Stimulated activated CD4-positive, alpha-beta T cell treated with anti-CD3 and anti-CD28 coated beads, Interleukin-1b, Interleukin-23, amount 100 ng/mL, for 4 hours (primary cell): ENCODE measurements at places on chromosomes 5 and 9.

GRCh38 chr9:7451062-7451461, 348.5 kb downstream of the DMAC1 start:
- no peak for DNase-seq

GRCh38 chr9:130290291-130291181, 25.0 kb downstream of the HMCN2 start:
- DNase-seq: no peak

GRCh38 chr5:57841676-57842363, 359.2 kb upstream of the ACTBL2 start:
- no peak for DNase-seq

DNA sequence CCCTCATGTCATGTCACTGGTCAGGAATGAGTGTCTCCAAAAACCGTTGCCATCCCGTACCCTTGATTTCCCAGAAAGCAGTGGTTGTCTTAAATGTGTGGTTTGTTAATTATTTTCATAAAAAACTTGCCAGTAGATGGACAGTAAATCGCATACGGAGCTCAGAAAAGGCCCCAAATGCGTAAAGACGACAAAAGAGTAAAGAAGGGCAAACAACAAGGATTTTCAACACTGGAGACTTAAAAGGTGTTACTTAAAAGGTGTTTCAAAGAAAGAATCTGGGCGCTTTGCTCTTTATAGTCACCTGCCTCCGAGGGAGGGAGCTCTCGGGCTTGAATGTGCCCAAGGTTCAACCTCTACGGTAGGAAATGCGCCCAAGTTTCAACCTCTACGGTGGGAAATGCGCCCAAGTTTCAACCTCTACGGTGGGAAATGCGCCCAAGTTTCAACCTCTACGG, 734 bp downstream of the KIF27 start:
- no peak for DNase-seq

DNA sequence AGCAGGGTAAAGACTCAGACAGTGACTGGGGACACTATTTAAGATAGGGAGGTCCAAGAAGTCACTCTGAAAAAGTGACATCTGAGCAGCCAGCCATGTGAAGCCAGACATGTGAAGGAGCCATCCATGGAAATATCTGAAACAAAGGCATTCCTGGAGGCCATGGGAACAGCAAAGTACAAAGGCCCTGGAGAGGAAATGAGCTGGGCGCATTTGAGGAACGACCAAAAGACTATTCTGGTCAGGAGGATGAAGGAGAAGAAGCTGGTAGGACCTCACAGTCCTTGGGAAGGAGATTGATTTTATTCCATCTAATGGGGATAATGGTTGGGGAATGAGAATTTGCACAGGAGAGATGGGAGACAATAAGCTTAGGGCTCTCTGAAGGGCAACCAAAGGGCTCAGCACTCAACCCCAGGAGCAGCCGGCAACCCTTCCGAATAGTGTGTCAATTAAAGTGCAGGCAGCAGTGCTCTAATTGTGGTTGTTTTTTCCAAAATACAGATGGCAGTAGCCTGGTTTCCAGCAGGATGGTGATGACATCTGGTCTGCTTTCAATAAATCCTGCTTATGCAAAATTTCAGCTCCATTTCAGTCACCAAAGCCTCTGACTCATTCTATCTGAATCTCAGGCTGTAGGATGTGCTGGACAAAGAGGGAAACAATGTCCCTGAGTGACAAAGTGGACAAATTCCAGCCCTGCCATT, 26.7 kb downstream of the FOXI1 start:
- DNase-seq: no peak

DNA sequence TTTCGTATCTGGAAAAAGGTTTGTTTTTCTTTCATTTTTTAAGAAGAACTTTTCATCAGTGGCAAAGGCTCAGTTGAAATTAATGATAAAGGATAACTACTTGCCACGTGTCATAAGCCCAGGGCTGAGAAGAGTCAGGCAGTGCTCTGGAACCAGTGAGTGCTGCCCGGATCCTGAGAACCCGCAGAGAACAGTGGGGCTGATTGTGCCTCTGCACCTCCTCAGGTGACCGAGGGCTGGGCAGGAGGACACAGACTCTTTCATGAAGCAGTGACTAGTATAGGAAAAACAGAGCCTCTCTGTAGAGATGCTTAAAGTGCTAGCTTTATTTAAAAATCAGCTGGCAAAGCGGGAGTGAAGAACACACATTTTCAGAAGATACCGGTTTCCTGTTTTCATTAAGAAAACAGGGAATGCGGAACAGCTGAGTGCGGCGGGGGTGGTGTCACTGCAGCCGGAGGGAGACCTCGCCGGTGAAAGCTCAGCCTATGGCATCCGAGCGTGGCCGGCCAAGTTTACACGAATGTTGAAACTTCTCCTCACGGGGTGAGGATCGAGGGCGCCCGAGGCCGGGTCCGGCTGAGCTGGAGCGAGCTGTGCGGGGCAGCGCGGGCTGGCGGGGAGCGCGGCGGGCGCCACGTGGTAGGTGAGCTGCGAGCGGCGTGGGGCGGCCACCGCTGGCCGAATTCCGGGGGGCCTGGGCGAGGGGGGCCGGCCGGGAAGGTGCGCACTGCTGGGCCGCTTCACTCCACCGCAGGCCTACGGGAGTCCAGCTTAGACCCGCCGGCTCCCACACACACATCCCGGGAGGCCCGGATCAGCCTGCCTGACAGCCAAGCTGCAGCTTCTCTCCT, 134.7 kb upstream of the DMRT1 start:
- peak; percentile 5 for DNase-seq

- no peak for DNase-seq
Measured at GRCh38 chr5:143921525-143922311, 109.8 kb downstream of the HMHB1 start.

DNA sequence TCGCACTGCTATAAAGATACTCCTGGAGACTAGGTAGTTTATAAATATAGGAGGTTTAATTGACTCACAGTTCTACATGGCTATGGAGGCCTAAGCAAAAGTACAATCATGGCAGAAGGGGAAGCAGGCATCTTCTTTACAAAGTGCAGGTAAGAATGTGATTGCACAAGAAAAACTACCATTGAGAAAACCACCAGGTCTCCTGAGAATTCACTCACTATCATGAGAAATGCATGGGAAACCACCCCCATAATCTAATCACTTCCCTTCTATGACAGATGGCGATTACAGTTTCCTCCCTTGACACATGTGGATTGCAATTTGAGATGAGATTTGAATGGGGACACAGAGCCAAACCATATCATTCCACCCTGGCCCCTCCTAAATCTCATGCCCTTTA, 121.2 kb upstream of the ST8SIA4 start:
- DNase-seq: no peak

DNA sequence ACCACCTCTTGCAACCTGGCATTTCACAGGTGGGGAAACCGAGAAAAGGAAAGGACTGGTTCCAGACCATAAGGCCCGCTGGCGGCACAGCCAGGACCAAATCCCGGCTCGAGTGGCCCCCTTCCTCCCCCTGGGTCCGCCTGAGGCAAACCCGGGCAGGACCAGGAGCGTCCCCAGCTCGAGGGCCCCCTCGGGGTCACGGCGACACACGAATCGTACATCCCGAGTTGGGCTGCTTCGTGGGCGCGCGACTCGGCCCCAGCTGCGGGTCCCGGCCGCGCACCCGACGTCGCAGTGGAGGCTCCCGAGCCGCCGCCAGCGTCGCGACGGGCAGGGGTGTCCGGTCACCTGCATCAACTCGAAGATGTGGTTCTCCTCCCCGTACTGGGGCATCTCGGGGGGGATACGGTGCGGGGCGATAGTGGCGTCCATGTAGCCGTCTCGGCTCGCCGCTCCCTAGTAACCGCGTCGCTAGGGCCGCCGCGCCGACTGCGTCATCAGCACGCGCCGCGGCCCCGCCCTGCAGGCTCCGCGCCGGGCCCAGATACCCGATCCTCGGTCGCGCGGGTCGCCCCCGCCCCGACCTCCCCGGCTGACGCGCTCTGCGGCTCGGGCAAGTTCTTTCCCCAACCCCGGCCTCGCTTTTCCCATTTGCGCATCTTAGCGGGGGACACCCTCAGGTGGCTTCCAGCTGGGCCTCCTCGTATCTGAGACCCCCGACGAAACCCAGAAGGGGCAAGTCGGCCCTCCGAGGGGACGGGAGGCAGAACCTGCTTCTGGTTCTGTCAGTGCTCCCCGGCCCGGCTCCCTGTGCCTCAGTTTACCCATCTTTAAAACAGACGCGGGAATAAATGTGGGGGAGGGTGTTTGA, at the start of gene AK8:
Gene AK8 (minus strand): TSS at position 461 of the 871 bp plus-strand sequence. CDS start 29 bp downstream, at position 432.
- peak; percentile 74 for DNase-seq

DNA sequence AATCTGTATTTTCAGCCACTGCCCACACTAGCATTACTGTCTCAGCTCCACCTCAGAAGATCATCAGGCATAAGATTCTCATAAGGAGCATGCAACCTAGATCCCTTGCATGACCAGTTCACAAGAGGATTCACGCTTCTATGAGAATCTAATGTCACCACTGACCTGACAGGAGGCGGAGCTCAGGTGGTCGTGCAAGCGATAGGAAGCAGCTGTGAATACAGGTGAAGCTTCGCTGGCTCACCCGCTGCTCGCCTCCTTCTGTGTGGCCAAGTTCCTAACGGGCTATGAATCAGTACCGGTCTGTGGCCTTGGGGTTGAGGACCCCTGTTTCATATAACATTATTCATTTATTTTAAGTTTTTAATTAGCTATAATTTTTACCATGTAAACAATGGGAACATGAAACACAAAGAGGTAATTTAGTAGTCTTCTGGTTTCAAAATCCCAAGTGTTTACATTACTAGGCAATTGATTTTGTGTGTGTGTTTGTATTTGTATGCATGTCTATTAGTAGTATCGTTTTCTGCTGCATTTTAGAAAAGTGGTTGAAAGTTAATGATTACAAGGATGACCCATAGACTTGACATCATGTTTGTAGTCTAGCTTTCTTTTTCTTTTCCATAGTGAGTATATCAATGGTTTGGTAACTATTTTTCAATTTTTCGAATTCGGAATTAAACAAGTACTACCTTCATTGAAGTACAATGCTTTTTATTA, 159.4 kb downstream of the TENT4A start:
- DNase-seq: no peak

DNA sequence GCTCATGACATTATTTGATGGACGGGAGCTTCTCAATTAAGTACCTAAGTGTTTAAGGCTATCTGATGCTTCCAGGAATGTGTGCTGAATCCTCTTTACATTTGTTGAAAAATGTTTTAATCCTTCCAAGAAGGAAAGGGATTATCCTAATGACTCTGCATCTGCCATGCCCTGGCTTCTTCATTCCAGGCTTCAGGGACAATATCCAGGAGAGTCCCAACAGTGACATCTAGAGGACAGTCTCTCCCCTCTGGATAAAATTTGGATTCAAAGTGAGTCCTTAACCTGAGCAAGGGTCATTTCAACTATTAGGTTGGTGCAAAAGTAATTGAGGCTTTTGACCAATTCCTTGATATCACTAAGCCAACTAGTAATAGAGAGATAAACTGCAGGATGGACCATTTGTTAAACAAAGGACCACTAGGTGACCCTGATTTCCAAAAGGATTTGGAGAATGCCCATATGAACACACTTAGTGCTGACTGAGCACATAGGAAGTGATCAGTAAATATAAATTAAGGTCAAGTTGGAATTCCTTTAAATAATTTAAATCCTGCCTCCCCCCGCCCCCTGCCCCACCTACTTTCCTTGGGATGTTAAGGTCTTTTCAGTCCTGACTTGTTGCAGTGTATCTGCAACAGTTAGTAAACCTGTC, 19.1 kb downstream of the TNFSF8 start:
- DNase-seq: no peak

GRCh38 chr5:143350751-143351602, 52.5 kb downstream of the NR3C1 start:
- DNase-seq: no peak
